Osteoblast (primary cell): ENCODE measurements at places on chromosomes 1 and 21. TPM values are rescaled to one million over a fixed set of nuclear protein-coding genes. Genes with fewer than 3 reads are reported as not detected.

Gene TMIGD3
- total RNA-seq = 0.29 TPM in 1 of 2 replicates, not detected in the other

Gene PKLR
- total RNA-seq = not detected in 2 replicates

Gene CELA2A
- total RNA-seq = not detected in 2 replicates

Gene SERPINC1
- total RNA-seq = under 0.01 TPM in 1 of 2 replicates, not detected in the other

Gene NES
- total RNA-seq = 0.36 and 1.5 TPM in 2 replicates

Gene PLA2G2F
- total RNA-seq = not detected in 2 replicates

Gene HSD3B2
- total RNA-seq = not detected in 2 replicates
